ENCODE measurements at places on chromosomes 3 and 15.

DNA sequence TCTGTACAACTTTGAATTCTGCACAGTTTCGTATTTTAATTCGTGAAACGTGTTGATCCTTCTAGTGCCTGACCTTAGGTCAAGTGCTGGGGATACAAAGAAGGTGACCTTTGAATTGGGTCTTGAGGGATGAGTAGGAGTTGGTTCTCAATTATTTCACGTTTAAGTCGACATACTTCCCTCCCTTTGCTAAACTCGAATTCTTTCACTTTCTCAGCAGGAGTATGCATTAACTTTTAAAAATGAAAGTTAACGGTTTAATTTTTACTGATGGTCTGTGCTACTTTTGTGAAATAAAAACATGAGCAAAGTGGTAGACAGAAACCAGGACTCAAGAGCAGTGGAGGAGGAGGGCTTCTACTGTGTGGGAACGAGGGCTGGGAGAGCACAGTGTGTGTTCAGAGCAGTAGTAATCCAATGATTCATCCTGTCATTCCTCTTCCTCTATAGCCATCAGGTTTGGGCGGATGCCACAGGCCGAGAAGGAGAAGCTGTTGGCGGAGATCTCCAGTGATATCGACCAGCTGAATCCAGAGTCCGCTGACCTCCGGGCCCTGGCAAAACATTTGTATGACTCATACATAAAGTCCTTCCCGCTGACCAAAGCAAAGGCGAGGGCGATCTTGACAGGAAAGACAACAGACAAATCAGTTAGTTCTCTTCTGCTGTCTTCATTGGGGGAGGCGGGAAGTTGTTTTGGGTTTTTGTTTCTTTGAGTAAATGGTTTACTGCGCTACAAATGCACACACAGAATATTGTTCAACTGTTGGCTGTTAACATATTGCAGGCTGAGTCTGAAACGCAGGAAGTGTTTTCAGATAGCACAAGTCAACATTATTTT is 78.6 kb upstream of the TSEN2 start:
- no peak for DNase-seq

- no peak for DNase-seq
These were observed 4.0 kb downstream of the PARP3 start for GRCh38 chr3:51945926-51946705.

DNA sequence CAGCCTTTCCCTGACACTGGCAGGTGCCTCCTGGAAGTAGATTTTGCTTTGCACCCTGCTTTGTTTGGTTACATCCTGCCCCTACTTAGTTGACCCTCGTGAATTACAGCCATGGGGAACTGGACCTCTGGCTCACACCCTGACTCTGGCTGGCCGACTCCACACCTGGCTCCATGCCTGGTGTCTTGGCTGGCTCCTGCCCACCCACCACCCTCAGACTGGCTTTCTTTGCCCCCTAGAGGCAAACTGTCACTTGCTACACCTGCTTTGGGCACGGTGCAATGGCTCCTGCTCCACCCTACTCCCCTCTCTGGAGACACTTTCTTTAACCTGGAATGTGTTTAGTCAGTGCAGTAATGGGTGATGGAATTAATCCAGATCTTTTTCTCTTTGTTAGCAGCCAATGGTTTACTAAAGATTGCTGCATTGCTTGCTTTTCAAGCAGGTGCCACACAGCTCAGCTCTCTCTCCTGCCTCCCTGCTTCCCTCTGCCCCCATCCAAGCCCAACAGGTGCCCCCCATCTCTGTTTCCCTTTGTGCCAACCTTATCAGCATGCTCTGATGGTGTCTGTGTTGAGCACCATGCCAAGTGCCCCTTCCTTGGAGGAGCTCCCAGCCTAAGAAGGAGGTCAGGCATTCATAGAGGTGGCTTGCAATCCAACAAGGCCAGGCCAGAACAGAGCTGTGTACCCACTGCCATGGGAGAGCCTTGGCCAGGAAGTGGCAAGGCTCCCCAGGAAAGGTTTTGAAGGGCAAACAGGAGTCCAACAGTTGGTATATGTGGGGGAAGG is 38.4 kb downstream of the RASGRF1 start:
- DNase-seq = no peak

- DNase-seq = peak; percentile 61
These were observed 605 bp downstream of the DCUN1D1 start for GRCh38 chr3:182979674-182980191.

DNA sequence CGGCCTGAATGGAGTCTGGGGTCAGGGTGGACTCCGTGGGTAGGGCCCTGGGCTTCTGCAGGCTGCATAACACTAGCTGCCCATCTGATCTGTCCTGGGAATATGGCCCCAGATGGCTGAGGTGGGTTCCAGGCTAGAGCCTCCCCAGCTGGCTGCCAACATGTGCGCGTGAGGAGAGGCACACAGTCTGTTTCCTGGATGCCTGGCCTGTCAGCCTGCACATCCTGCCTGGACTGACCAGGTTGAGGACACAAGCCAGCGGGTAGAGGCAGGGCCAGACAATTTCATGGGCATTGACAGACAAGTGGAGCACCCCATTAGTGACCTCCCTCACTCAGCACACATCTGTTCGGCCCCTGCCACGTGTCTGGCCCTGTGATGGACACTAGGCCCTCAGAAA is 29.8 kb upstream of the RPL29 start:
- no peak for DNase-seq

DNA sequence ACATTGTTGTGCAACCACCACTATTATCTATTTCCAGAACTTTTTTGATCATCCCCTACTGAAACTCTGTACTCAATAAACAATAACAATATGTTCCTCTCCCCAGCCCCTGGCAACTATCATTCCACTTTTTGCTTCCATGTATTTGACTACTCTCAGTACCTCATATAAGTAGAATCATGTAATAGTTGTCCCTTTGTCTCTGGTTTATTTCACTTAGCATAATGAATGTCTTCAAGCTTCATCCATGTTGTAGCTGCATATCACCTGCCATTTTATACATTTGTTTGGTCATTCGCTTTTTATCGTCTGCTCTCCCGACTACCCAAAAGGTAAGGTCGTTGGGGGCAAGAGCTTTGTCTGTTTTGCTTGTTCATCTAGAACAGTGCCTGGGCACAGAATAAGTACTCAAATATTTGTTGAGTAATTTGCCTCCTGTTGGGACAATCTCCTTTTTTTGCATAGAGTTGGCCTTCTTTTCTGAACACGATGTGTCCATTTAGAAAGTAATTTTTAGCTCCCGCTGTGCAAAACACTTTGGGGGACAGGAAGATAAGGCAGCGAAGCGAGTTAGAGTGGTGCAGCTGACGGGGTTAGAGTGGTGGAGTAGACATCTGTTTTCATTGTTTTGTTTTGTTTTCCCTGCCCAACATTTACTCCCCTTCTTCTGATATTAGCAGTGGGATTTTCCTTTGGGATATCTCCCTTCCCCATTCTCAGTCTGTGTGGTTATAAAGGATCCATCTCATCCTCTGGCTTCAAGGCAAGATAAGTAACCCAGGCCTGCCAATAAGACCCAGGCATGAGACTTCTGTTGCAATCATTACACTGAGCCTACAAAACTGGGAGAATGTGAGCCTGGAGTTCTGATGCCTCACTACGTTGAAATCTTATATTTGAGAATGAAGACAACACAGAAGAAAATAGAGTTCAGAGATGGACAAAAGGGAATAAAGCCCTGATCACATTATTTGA is 83.4 kb upstream of the RNU6-1 start:
- DNase-seq = peak; percentile 59

DNA sequence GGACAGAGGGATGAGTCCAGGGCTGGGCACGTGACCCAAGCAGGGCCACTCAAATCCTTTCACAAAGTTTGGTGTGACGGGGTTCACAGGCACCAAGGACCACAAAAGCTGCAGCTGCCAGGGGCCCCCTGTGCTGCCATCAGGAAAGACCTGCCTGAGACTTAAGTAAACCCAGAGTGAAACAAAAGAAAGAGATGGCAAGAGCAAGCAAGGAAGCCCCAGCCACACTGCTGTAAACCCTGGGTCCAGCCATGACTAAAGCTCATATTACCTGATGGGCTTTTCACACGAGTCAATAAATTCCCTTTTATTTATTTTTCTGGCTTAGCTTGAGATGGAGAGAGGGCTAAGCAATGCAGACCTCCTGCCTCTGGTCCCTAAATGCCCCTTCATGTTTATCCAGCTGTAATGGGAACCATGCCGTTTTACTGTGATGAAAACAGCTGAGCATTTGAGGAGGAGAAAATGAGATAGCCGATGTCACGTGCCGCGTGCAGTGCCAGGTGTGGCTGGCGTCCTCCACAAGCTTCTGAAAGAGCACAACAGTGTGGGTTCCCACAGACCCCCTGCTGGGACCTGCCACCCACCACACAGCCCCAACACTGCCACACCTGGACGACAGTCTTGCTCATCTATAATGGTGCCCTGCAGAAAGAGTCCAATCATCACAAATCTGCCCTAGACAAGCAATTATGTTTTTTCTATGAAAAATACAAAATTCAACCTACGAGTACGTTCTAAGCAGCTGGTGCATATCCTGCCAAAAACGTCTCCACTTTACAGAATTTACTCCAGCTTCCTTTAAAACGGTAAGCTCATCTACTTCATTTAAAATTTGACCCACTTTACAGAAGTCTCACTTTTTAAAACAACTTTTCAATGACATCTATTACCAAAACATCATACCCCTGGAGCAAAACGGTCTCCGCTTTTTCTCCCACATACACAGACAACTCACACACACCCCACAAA is 34.2 kb downstream of the ADAMTS17 start:
- DNase-seq = no peak
